ENCODE measurements at places on chromosomes 11 and 22.

DNA sequence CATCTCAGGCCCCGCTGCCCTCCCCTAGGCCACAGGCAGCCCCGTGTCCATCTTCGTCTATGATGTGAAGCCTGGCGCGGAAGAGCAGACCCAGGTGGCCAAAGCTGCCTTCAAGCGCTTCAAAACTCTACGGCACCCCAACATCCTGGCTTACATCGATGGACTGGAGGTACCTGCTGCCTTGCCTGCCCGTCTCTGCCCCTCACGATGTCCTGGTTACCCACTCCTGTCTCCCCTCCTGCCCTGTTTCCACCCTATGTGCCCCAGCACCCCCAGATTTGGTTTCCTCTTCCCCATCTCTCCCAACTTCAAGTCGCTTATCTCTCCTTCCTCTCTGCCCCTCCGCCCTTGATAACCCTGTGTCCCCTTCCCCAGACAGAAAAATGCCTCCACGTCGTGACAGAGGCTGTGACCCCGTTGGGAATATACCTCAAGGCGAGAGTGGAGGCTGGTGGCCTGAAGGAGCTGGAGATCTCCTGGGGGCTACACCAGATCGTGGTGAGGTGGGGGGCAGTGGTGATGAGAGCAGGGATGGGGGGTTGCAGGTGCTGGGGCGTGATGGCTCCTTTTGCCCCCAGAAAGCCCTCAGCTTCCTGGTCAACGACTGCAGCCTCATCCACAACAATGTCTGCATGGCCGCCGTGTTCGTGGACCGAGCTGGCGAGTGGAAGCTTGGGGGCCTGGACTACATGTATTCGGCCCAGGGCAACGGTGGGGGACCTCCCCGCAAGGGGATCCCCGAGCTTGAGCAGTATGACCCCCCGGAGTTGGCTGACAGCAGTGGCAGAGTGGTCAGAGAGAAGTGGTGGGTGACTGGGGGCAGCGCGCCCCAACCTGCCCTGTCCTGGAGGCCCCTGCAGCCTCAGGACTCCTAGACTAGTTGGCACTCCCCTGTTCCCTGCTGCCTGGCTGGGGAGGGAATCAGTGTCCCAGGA is 930 bp downstream of the SCYL1 start:
- no peak for DNase-seq

GRCh38 chr22:34122042-34122441 is 201.8 kb upstream of the LARGE1 start:
- DNase-seq, result no peak

- no peak for DNase-seq
Measured at GRCh38 chr11:12687216-12687623, 13.0 kb downstream of the TEAD1 start.

GRCh38 chr22:20261848-20262581 is 6.1 kb downstream of the RTN4R start:
- DNase-seq, result no peak

- no peak for DNase-seq
Measured at GRCh38 chr11:70204466-70204799, 1.3 kb downstream of the FADD start.

GRCh38 chr22:25182131-25183110 is 17.2 kb upstream of the CRYBB3 start:
- no peak for DNase-seq

- DNase-seq, result no peak
Measured at GRCh38 chr11:1748636-1749394, 1.6 kb downstream of the IFITM10 start.

DNA sequence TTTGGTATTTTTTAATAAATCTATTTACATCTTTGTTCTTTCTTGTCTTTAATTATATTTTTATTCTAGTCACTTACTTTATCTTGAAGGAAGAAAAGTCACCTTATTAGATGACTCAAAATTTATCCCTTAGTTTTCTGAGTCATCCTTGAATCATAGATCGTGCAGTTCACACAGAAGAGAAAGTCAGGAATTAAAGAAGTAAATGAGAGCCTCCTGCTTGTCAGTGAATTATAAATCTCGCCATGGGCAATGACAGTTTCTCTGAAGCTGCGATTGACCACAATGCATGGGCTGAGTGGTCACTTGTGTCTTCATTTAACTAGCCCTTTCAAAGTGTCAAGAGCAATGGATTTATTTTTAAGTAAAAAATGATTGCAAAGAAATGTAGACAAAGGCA is 91.2 kb downstream of the LUZP2 start:
- peak; percentile 17 for DNase-seq

- peak; percentile 16 for DNase-seq
Measured at GRCh38 chr11:61509043-61510029, 787 bp downstream of the LRRC10B start.

GRCh38 chr22:30202531-30203006 is 44.0 kb downstream of the LIF start:
- DNase-seq, result no peak

DNA sequence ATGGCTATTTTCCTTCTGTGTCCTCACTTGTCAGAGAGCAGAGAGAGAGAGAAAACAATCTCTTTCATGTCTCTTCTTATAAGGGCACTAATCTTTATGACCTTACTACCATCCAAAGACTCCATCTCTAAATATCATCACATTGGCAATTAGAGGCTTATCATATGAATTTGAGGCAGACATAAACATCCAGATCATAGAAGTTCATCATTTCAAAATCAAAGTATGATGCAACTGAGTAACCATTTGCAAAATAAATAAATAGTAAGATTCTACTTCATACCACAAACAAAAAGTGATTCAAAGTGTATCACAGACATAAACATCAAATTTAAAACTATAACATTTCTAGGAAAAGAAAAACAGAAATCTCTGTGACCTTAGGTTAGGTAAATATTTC is 504.7 kb upstream of the ARHGAP42 start:
- DNase-seq, result no peak

DNA sequence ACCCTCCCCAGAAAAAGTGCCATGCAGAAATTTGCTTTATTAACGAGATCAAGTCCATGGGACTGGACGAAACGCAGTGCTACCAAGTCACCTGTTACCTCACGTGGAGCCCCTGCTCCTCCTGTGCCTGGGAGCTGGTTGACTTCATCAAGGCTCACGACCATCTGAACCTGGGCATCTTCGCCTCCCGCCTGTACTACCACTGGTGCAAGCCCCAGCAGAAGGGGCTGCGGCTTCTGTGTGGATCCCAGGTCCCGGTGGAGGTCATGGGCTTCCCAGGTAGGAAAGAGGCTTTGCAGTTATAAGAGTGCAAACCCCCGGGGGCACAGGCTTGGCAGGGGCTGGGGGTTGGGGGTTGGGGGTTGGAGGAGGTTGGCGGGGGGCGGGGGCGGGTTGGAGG is 4.2 kb downstream of the APOBEC3H start:
- DNase-seq, result no peak

DNA sequence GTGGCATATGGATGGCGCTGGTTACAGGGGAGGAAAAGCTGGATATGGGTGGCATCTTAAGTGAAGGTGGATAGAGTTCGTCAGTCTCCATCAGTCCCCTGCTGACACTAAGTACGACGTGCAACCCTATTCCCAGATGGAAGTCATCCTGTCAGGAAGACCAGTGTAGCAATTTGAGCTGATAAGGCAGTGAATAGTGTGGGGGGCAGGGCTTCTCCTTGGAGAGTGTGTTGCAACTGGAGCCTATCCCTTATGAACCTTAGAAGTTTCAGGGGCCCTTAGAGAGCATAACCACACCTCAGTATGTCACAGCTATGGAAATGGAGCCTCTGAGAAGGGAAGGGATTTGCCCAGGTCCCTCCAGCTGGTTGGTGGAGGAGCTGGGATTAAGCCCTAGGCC is 36.1 kb upstream of the ANKK1 start:
- no peak for DNase-seq

DNA sequence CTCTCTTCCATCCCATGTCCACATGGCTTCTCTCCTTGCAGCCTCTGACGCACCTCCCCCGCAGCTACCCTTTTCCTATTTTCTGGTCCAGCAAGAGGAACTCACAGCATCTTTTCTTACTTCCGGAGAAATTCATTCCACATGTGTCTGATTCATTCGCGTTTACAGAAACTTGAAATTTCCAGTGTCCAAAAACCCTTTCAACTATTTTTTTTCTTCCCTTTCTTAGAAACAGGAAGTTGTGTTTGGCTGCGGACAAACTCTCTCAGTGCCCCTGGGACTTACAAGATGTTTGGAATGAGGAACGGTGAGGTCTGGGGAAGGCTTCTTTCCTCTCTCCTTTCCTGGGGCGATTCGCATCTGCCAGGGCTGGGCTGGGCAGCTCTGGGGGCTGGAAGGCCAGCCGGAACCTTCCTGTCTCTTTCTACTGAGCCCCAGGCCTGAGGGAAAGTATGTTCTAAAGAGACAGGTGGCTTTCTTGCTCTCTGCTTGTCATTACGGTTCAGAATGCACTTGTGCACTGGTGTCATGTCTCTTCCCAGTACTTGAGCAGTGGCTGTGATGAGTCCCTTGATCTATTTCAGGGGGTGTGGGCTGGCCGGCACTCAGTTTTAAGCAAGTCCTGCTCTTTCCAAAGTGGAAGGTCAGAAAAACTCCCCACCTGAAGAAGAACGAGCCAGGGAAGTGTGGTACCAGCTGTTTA is 27.5 kb downstream of the ADAMTS8 start:
- peak; percentile 37 for DNase-seq

DNA sequence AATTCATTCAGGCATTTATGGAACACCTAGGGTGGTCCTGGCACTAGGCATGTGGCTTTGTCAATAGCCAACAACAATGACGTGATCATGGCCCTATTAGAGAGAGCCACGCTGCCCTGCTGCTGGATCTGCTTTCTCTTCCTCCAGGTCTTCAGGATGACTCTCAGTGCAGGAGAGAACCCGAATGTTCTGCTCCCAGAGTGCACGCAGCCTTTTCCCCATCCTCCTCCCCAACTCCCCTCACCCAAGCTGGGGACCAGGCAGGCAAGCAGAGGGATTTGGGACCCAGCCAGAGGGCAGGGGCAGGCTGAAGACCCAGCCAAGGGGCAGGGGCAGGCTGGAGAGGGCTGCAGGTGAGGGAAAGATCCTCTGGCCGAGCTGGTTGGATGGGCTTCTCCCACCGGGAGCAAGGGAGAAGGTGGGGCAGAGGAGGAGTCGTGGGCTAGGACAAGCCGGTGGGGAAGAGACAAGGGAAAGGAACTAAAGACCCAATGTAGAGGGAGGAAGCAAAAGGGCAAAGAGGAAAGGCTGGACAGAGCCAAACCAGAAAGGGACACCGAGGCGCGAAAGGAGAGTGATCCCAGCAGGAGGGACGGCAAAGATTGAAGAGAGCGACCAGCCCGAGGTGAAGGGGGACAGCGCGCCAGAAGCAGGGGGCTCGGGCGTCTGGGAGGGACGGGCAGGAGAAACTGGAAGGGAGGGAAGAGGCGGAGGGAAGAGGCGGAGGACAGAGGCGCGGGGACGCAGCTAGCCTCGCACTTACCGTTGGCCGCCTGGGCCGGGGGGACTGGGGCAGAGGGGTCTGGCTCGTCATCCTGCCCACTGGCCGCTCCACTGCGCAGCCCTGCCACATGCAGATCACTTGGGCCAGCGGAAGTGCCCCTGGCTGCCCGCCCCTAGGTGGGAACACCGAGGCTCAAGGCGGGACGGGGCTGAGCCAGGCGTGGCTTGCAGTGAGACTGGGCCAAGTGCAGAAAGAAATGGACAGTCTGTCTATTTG is at the start of gene KCTD14:
KCTD14 (minus strand) TSS at position 880 of the 1,000 bp plus-strand sequence; CDS start at position 853, 27 bp downstream.
- DNase-seq, result no peak

DNA sequence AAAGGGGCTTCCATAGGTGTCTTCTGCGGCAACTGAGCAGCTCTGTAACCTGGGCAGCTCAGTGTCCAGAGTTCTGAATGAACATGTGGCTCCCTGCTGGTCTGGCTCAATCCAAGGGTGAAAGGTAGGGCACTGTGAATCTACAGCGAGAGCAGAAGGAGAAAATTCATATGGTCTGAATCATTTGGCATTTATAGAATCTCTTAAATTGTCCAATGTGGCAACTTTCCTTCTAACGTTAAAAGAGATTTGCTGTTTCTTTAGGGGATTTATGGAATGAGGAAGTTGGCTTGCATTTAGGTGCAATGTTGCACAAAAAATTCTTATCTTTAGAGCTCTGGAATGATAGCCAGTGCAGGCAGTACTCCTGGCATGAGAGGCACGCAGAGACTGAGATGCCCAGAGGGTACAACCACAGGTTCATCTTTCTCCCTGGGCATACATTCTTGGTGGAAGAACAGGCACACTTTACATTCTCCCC is 17.0 kb downstream of the ATXN10 start:
- DNase-seq, result peak; percentile 76

DNA sequence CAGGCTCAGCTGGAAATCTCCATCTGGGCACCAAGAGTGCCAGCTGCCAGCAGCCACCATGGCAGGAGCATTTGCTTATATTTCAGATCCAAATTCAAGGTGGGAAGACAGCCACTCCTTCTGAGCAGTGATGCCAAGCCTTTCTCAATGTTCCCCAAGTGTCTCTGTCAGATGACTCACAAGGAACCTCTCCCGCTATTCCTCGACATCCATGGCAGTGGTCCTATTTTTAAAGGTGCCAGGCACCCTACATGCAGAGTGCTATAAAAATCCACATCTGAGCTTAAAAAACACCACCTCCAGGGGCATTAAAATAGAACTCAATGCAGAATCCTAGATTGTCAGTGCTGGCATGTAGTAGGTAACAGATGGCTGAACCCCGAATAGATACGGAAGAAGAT is 112.1 kb downstream of the SLC1A2 start:
- no peak for DNase-seq

GRCh38 chr11:65014726-65015227 is 817 bp downstream of the ARL2 start:
- DNase-seq, result no peak

- no peak for DNase-seq
Measured at GRCh38 chr11:116148056-116148455, 624.7 kb downstream of the BUD13 start.

DNA sequence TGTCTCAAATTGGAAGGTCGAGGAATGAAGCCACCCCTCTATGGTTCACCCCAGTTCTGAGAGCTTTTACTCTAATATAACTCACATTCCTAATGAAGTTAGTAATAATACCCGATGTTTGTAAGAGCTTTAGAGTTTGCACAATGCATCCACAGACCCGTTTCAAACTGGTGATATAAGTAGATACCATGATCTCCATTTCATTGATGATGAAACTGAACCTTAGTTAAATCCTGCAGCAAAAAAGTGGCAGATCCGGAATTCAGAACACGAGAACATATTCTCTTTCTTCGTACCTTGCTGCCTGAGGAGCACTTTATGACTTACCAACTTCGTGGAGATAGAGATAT is 757 bp upstream of the RBFOX2 start:
- no peak for DNase-seq

DNA sequence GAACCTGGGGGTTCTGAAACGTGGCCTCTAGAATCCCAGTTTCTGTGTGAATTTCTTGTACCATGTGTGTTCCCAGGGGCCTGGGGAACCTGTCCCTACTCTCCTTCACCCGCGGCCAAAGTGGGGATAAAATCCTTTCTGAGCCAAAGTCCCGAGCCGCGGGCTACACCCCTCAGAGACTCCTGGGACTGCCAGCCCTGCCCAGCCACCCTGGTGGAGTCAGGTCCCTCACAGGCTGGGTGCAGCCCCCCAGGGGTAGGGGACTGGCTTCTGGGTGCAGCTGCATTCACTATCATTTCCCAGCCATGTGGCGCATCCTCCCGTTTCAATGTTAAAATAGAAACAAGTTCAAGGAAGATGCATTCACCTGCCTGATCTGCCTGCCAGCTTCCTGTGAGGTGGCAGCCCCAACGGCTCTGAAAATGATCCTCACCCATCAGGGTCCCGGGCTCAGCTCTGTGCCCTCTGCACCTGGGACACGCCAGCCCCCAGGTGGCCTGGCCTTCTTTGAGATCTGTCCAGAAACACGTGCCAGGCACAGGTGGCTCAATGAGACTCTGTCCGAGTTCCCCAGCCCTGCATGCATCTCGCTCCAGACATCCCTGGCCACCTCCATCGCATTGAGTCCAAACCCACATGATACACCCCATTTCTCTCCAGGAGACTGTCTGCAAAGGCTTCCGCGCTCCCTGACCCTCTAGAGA is 338.8 kb downstream of the CTTN start:
- DNase-seq, result no peak

GRCh38 chr11:71459767-71460320 is 6.8 kb downstream of the NADSYN1 start:
- DNase-seq, result no peak

Data from LHCN-M2 (cell line).